Left colon (tissue), 2 donors: ENCODE measurements at places on chromosomes 6 and 20.
A peak's percentile ranks its signal among the peaks of the same experiment; 100 is the strongest.

DNA sequence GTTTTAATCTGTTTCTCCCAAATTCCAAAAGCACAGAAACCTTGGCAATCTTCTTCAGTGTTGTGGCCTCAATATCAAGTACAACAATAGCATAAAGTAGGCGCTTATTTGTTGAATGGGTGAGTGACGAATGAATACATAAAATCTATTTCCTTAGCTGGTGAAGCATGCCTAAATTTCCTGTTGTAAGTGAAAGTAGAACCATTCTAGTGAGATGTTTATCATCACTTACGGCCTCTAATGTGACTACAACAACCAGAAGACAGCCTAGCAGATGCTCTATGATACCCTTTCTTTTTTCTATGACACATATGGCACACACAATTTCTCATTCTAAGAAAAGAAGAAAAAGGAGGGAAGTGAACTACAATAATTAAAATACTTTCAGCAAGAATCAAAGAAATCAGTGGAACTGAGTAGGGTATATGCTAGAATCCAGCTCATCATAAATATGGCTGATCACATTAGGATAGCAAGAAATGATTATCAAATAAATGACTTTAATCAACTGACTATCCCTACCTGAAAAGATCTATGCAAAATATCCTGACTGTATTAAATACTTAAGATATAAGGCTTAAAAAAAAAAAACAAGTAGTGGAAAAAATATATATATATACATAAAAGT, 67.4 kb downstream of the BTBD9 start:
- DNase-seq: no peak

DNA sequence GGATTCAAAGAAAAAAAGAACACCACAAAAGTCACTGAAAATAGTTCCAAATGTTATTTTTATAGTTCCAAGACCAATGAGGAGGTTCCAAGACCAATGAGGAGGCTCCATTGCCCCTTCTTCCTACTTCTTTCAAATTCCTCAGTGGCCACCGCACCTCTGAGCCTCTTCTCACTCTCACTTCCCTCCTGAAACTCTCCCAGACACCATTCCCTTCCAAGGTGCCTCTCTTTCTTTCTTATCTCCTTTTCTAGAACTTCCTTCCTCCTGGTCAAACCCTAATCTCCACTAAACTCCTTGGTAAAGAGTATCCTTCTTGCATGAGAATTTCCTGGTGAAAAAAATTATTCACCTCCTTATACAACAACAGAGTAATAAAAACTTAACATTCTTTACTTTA, 20.4 kb upstream of the MCUR1 start:
- no peak for DNase-seq

GRCh38 chr20:38649275-38649891, 47.8 kb downstream of the ARHGAP40 start:
- DNase-seq: no peak

- DNase-seq: no peak
Measured at GRCh38 chr20:52889225-52889624, 82.9 kb upstream of the TSHZ2 start.

DNA sequence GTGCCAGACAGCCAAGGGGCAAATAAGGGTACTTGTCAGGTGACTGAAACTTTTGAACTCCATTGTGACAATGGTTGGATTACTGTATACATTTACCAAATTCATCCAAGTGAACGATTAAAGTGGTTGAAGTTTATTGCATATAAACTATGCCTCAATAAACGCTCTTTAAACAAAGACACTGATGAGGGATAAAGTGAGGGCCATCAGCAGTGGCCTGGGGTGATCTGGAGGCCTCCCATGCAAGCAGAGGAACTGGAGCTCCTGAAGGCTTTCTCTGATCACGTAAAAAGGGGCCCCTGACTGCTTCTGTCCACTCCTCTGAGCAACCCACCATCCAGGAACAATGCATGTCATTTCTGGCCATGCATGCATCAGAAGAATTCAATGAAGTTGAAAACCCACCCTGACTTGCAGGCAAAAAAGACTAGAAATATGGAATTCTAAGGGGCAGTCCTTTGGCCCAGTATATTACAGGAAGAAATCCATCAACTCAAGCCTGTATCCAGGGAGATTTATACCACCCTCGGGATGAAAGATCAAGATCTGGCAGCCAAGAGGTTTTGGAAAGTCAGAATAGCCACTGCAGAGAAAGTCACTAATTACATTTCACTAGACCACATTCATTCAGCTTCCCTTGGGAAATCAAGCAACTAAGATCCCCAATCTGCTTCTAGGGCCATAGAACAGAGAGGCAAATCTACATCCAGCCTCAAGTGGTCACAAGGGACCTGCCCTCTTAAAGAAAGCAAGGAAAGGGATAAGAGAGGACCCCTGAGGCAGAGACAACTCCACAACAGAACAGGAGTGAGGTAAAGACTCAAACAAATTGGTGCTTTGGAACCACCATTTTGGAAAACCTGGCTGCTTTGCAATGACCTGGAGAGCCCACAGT, 31.7 kb upstream of the RAB22A start:
- no peak for DNase-seq

- no peak for DNase-seq
Measured at GRCh38 chr20:2799271-2799670, 1.2 kb downstream of the CPXM1 start.

DNA sequence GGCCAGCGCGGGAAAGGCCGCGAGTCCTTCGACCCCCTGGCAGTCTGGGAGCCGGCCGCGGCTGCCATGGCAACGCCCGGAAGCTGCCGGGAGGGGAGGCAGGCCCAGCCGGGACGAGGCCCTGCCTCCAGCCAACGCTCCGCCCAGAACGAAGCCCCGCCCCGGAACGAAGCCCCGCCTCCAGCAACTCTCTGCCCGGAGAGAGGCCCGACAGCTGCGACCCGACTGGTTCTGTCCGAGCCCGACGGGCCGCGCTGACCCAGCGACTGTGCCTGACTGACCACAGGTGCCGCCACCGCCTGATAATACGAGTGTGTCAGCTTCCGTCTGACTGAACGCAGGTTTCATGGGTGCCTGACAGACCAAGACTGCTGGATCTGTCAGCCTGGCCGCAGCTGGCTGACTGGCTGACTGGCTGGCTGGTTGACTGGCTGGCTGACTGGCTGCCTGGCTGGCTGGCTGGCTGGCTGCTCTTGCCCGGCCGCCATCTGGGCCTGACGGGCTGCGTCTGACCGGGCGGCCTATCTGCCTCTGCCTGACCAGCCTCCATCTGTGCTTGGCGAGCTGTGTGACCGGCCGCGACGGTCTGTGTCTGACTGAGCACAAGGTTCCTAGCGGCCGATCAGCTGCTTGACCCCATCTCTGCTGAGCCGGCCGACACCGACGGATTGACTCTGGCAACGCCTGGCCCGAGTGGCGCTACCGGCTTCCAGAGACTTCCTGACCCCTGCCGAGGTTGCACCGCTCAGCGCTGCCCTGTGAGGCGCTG, 89.7 kb upstream of the EPB41L1 start:
- DNase-seq: peak; percentile 93

DNA sequence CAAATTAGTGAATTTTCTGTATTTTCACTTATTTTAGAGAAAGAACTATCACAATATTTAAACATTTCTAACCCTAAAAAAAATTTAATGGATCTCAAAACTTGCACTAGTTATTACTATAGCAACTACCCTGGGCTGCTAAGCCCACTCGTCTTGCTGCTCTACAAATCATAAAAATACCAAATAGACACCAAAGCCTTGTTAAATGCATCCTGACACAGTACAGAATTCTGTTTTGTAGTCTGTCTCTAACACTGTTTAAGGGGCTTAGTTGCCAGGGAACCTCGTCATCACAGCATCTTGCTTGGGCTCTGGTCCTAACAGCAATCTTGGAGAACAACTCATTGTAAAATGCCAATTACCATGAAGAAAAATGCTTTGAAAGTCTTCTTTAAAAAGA, 56.9 kb upstream of the MBOAT1 start:
- DNase-seq: no peak

DNA sequence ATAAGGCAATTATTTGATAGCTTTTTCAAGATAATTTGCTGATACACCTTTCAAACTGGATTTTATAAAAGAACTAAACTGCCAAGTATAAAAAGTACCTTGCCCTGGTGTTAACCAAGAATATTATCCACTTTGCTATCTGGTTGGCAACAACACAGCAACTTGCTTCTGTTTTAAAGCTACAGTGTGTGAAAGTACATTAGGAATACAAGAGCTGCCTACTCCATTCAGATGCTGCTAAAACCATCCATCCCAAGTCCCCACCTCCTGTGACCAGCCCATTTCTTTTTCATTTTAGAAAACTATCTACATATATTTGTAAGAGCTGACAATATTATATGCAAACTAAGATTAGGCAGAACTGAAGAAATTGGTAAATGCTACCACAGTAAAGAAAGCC, 12.8 kb downstream of the CLDN20 start:
- DNase-seq: no peak

GRCh38 chr20:44728801-44729443, 13.8 kb downstream of the CCN5 start:
- DNase-seq: peak; percentile 56

DNA sequence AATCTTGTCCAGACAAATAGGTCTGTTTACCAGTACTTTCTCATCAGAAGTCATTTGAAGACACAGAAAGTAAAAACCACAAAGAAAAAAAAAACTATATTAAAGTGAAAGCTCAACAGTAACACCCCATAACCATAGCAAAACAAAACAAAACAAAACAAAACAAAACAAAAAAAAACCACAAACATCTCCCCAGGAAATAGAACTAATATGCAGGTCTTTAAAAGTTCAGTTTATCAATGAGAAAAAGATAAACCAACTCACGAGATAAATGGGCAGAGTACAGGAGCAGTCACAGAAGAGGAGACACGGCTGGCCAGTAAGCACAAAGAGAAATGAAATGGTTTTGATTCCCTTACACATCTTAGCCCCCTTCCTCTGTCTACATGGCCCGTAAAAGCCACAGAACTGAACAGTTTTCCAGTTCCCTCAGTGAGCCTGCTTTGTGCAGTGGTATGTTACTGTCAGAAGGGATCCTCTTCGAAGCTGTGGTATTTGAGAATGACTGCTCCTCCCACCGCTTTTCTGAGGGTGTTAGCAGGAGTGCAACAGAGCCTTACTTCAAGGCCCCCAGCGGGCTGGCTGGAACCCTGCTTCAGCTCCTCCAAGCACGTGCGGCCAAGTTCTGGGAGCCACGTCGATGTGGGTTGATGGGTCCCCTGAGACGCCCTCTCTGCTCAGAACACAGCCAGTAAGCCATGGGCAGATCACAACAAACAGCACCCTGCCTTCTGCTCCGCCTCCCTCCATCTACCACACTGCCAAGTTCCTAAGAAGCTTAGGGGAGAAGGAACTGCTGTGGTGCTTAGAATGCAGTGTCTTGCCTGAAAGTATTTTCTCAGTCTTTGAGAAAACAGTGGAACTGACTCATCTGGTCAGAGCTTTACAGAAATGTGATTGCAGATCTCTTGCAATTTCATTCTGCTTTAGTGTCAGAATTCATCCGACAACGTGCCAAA, 14.0 kb downstream of the UST start:
- peak; percentile 64 for DNase-seq

DNA sequence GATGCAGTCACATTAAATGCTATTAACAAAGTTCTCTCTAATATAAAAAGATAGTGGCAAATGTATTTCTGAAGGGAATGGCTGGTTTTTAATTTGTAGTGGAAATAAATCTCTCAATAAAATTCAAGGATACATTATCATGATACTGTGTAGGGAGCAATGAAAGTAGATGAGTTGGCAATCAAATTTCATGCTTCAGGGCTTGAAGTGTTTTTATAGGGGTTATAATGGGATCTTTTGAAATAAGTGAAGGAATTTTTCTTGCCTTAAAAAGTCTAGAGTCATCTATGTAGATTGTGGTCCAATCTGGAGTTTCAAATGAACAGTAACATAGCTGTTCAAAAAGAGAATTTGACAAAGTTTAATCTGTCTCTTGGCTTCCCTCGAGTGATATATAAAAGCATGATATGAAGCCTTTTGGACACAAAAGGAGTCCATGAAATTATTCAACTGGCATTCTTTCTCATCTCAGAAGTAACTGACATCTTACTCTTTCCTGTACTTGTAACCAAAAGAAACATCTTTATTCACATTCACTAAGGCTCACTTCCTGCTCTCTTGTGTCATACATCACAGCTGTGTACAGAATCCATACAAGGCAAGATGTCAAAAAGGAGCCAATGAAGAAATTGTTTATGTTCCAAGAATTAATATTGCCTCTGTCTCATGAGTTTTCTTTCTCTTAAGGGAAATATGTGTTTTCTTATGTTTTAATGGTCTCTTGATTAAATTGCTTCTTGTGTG, 591.0 kb upstream of the GJE1 start:
- no peak for DNase-seq

DNA sequence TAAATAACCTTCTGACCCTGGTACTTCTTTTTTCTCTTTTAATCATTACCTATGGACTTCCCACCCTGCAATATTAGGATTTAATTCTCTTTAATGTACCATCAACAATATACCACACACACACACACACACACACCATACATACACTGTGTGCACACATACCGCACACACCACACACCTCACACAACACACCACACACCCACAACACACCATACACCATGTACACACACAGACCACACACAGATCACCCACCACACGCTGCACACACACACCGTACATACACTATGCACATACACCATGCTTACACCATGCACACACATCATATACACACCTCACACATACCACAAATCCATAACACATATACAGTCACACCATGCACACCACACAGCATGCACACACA, 57.4 kb upstream of the MAP3K4 start:
- no peak for DNase-seq

GRCh38 chr6:85865420-85866369, 223.0 kb upstream of the SYNCRIP start:
- no peak for DNase-seq

DNA sequence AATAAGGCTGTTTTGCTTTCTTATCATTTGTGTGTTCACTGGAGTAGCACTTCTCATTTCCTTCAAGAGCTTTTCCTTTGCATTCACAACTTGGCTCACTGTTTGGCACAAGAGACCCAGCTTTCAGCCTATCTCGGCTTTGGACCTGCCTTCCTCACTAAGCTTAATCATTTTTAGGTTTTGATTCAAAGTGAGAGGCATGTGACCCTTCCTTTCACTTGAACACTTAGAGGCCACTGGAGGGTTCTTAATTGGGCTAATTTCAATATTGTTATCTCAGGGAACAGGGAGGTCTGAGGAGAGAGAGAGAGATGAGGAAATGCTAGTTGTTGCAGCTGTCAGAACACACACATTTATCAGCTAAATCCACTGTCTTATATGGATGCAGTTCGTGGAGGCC, 82.9 kb upstream of the SCAF8 start:
- DNase-seq: no peak

- DNase-seq: peak; percentile 56
Measured at GRCh38 chr20:3744806-3745685, 12.6 kb downstream of the HSPA12B start.

GRCh38 chr6:88536071-88536625, 370.0 kb upstream of the CNR1 start:
- no peak for DNase-seq

- no peak for DNase-seq
Measured at GRCh38 chr6:30795549-30796293, 51.4 kb upstream of the IER3 start.

GRCh38 chr6:31405996-31406395, 2.6 kb downstream of the MICA start:
- DNase-seq: no peak
